ENCODE measurements at places on chromosomes 5 and 9.
A peak's percentile ranks its signal among the peaks of the same experiment; 100 is the strongest.

GRCh38 chr9:37622462-37622861 is 28.3 kb upstream of the FRMPD1 start:
- no peak for DNase-seq

GRCh38 chr9:76603448-76603895 is 144.5 kb downstream of the GCNT1 start:
- DNase-seq: no peak

DNA sequence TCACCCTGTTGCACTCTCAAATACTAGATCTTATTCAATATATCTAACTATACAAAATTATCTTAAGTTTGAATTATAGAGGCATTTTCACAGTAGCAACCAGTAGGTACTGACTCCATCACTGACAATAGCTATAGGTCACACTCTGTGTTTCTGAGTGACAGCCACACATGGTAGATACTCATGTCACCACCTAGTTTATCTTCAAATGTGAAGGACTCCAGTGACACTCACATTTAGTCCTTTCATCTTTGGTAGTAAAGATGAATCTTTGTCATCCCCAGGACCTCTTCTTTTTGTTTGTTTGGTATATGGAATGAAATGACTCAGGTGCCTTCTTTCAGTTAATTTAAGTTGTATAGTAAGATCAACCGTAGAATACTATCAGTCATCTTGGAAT is 102.5 kb upstream of the DHFR start:
- no peak for DNase-seq

GRCh38 chr5:73176250-73176649 is 3.3 kb downstream of the TMEM174 start:
- DNase-seq: no peak

DNA sequence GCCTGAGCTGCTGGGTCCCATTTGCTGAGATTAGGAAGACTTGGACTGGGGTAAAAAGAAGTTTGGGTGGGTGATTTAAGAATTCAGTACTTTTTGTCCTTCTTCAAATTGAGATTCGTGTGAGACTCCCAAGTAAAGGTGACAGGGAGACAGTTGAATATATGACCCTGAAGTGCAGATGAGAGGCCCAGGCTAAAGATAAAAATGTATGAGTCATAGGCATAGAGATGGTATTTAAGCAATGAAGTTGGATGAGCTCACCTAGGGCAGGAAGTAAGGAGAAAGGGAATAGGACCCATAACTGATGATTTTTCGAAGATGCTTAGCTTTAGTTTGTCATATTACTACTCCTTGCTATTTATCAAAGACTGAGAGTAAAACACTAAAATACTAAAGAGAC is 255.9 kb upstream of the ADRA1B start:
- DNase-seq: no peak

- no peak for DNase-seq
Measured at GRCh38 chr9:108710424-108710823, 145.4 kb downstream of the ACTL7B start.

DNA sequence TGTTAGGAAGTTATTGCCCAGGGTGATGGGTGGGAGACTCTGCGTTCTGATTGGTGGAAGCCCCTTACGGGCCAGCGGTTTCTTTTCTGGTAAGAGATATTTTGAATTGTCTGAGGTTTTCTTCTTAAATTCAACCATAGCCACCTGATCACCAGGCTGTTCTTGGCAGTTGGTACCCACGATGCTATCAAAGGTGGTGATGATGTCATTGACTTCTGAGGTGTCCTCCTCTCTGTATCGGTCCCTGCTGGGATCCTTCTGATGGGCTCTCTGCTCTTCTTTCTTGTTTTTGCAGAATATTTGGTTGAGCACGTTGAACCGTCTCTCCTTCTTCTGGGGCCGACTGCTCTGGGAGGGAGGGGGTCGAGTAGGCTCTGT is 116.6 kb upstream of the IL6ST start:
- no peak for DNase-seq

GRCh38 chr5:160312134-160312959 is at the start of gene CCNJL:
TSS of gene CCNJL (minus strand) at chr5:160312564. CDS start at chr5:160311923, 641 bp downstream.
- peak; percentile 41 for DNase-seq

DNA sequence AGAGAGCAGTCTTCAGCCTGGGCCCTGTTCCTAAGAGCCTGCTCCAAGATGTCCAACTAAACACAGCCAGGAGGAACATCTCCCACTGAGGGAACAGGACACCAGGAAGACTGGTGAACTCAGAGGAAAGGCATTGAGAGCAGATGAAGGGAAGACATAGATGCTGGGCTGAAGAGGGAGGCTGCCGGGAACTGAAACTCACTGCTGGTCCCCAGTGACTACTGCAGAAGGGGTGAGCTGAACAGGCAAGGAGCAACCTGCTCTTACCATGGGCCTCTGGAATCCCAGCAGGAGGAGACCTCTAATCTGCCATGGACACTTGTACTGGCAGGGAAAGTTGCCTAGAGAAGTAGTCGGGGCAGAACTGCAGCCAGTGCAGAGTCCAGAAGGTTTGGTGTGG is 95.7 kb downstream of the TRPM3 start:
- no peak for DNase-seq

- no peak for DNase-seq
Measured at GRCh38 chr5:74034733-74035132, 408.7 kb downstream of the ARHGEF28 start.

GRCh38 chr5:100667161-100667630 is 132.0 kb downstream of the FAM174A start:
- no peak for DNase-seq

DNA sequence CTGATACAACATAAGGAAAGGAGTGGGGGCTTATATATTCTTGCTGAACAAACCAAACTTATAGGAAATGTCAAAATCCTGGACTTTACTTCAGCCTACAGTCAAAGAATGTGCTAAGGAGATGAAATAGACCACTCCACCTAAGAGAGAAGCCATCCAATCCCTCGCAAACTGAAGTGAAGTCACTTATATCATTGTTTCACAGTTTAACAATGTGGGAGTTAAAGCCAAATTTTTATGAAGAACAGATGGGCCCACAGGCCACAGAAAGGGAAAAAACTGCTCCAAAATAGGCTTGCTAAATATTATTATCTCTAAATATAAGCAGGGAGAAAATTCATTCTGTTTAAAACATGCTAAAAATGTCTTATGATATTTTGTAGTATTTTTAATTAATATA is 233.3 kb downstream of the GAS1 start:
- no peak for DNase-seq

GRCh38 chr9:92947268-92948037 is at the start of gene FGD3:
TSS of gene FGD3 (plus strand) at chr9:92947523. CDS start at chr9:92976257, 28,734 bp downstream.
- DNase-seq: peak; percentile 81
